ENCODE measurements at places on chromosomes 6 and 20.
A peak's percentile ranks its signal among the peaks of the same experiment; 100 is the strongest.

GRCh38 chr20:42923348-42923918, 266.3 kb downstream of the PTPRT start:
- DNase-seq = no peak

GRCh38 chr6:75563032-75563431, 38.6 kb upstream of the SENP6 start:
- DNase-seq = peak; percentile 1

GRCh38 chr6:90039911-90040310, 145.6 kb downstream of the GJA10 start:
- DNase-seq = no peak

DNA sequence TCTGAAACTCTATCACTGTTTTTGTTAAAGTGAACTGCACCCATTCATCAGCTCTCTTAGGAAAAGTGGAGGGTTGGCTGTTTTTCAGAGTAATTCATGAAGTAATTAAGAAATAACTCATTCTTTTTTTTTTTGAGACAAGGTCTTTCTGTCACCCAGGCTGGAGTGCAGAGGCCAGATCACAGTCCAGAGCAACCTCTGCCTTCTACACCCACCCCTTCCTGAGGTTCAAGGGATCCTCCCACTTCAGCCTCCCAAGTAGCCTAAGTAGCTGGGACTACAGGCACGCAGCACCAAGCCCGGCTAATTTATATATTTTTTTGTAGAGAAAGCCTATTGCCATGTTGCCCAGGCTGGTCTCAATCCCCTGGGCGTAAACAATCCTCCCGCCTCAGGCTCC, 2.6 kb downstream of the ZNFX1 start:
- DNase-seq = no peak

All from stimulated activated CD4-positive, alpha-beta T cell treated with anti-CD3 and anti-CD28 coated beads, Interleukin-2, amount 100 ng/mL, for 48 hours (primary cell).